Fibroblast of the aortic adventitia (primary cell): ENCODE measurements at places on chromosomes 1 and 21. TPM values are rescaled to one million over a fixed set of nuclear protein-coding genes. Genes with fewer than 3 reads are reported as not detected.

The FCN3 gene
- not detected in 2 replicates for total RNA-seq

The CYP2J2 gene
- total RNA-seq = 0.09 TPM in 1 of 2 replicates, not detected in the other

The CMPK1 gene
- 87.8 and 138 TPM in 2 replicates for total RNA-seq

The ILDR2 gene
- total RNA-seq = 0.09 and 0.25 TPM in 2 replicates

The OR2L2 gene
- total RNA-seq = not detected in 2 replicates

The PLA2G2F gene
- not detected in 2 replicates for total RNA-seq
